ENCODE measurements at places on chromosomes 3 and 15.

DNA sequence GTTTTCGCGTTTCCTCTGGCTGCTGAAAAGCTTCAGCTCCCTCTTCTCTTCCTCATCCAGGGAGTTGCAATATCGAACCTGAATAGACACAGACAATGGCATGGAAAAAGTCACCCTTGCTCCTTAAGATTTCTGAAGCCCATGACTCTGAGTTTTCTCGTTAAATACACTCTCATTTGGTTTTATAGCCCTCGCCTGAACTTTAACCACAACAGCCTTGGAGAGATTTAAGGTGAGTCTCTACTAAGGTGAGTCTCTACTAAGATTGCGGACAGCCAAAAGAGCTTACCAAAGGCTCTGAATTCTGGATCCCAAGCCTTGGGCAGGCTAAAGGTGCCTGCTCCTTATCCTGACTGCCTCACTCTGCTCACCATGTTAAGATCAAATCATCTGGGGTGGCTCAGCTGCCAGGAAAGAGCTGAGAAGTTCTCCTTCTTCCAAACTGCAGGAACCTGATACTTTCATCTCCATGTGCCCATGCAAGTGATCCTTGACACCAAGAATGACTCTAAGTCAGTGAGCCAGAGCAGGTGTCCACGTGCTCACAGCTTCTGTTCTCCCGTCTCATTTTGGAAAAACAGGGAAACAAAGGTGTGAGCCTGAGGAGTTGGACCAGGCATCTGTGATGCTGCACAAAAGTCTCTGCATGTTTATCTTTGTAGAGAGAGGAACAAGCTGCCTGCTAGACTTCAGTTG lies 65.1 kb downstream of the PRICKLE2 start:
- DNase-seq: no peak

DNA sequence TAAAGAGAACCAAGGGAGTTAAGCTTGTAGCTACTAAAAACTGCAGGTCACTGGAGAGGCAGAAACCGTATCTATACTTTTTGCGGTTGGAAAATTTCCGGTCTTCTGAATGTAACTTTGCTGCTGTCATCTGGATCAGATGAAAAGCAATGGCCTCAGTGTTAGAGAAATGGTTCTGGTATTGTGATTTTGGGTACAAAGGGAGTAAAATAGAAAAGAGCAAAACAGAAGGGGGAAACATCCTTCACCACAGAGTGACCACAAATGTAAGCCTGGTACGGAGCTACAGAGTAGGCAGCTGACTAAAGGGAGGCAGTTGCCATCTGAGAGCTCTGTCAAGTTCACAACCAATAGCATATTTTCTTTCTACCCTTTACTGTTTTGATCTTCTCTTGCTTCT lies 5.6 kb downstream of the CD96 start:
- DNase-seq: peak; percentile 18

DNA sequence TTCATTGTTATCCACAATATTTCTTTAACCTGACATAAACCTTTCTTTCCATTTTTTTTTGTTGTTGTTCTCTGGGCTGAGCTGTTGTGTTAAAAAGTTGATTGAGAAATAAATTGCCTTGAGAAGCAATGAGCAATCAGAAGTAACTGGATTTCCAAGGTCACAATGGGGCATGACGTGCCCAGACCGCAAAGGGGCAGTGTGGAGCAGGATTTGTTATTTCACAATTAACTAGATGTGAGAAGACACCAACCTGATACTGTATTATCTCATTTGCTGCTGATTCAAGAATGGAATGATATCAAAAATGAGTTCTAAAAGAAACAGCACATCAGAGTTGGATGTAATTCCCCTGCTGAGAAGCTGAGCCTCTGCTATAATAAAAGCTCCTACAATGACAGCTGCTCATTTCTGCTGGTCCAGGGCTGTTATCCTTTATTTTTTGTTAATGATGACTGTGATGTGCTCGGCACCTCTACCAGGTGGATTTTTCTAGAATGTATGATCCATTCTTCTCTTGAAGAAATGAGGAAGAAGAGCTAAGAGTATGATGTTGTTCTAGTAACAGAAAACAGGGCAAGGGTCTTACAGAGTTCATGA lies 28.1 kb downstream of the CPNE4 start:
- DNase-seq: peak; percentile 17

- no peak for DNase-seq
Observed at GRCh38 chr3:152650177-152650576, 184.8 kb upstream of the P2RY1 start.

GRCh38 chr15:31272558-31273257 lies 53.9 kb upstream of the KLF13 start:
- peak; percentile 14 for DNase-seq

DNA sequence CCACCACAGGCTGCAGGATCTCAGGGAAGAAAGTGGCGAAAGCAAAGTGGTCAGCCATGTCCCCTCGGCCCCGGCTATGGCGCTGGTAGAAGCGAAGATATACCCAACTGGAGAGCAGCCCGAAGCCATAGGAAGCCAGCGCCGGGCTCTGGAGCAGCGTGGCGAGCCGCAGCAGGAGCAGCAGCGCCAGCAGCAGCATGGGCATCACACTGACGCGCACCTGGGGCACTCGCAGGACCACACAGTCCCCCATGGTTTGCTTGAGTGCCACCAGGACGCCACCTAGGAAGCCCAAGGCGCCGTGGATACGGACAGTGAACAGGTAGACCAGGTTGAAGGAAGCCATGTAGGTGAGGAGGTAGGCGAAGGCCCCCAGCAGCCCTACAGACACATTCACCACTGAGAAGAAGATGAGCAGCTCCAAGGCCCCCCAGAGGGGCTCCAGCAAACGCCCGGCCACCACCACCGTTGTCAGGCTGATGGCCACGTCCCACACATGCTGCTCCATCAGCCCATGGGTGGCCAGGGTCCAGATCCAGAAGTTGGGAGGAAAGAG lies 888 bp downstream of the TMEM115 start:
- no peak for DNase-seq

DNA sequence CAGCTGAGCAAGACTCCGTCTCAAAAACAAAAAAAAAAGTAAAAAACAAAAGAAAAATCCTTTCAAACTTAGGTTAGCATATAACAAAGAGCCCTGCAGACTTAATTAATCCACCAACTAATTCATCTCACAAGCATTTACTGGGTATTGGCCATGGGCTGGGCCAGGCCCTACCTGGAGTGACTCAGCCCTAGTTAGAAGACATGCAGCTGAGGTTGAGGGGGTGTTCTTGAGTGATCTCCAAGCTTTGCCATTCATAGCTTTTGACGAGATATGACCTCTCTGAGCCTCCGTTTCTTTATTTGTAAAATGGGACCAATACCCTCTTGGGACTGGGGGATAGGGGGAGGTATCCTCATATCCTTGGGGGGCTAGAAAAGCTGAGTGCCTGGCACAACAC lies 7.8 kb downstream of the FBXL22 start:
- no peak for DNase-seq

DNA sequence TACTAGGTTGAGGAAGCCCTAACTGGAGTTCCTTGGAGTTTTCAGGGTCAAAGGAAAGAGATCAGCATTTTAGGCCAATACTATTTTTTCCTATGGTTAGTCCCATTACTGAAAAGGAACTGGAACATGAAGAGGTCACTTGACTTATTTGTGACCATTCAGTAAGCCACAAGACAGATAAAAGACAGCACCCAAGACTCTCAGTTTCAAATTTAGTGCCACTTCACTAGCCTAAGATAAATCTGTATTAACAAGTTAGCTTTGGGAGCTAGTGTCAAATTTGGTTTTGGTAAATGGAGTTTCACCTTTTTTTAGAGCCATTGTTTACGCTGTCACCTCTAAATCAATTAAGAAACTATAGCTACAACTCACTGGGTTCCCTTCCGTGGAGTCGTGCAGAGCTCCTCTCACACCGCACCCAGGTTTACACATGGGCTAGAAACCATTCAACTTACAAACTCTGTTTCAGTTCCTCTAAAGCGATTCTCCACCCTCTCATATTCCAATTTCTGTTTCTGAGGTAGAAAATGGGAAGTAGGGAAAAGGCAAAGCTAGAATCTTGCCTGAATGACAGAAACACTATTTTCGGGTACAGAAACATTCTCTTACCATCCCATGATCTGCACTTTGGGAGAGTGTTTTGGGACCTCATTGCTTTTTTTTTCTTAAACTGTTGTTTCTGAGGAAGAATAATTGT lies 14.4 kb downstream of the CCDC32 start:
- DNase-seq: peak; percentile 69

DNA sequence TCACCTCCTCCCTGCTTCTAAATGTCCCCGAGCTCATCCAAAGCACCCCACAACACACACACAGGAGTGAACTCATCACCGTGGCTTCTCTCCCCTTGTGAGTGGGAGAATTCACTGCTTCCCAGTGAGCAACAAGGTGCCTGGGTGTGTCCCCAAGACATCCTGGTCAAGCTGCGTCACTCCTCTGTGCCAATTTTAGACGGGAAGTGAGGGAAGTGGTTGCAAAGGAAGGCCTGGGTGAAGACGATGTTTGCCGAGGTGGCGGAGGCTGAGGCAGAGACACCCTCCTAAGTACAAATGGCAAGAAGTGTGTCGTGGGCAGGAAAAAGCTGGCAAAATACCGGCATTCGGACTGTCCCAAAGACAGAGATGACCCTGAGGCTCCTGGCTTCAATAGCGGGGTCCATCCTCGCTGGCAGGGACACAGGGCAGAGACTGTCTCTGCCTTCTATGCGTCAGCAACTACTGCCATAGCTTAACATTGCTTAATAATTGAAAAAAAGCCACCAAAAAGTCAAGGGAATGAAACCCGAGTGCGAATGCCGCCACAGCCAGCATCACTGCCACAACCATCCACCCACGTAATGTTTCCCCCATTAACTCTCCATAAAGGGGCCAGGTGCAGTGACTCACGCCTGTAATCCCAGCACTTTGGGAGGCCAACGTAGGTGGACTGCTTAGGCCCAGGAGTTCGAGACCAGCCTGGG lies 72.8 kb downstream of the VGLL4 start:
- no peak for DNase-seq

GRCh38 chr3:112492124-112492523 lies 7.1 kb downstream of the BTLA start:
- no peak for DNase-seq

- DNase-seq: no peak
Observed at GRCh38 chr3:189941679-189942078, 179.0 kb downstream of the P3H2 start.

DNA sequence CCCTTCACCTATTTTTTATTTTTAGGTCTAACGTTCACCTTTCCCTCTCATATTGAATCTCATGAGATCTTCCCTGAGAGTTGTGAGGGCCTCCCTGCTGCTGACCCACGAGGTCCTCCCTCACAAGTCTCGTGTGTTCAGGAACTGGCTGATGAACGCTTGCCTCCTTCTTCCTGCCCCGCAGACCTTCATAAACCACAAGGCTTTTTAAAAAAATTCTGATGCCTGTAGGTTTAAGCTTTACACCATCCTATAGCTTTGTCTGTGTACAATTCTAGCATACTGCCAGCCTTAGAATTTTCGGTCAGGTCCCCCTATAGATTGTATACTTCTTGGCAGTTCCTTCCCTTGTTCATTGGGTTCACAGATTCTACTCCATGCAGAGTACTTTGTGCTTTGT lies 50.5 kb downstream of the CHST2 start:
- no peak for DNase-seq

DNA sequence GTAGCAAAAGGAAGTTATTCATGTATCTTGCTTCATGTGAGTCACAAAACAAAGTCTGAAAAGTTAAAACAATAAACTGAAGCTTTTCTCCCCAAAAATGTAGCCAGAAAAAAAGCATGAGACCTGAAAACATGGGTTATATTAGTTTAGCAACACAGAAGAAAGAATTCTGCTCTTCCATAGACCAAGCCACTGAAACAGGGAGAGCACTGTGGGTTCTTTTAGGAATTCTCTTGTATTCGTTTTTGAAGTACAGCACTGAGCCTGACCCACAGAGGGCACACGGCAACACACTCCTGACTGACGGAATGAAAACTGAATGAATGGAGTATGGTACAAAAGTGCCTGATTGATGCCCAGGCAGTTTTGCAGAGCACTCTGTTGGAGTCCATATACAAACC lies 66.6 kb downstream of the TM4SF4 start:
- no peak for DNase-seq

- no peak for DNase-seq
Observed at GRCh38 chr3:180633722-180634121, 31.8 kb downstream of the TTC14 start.

DNA sequence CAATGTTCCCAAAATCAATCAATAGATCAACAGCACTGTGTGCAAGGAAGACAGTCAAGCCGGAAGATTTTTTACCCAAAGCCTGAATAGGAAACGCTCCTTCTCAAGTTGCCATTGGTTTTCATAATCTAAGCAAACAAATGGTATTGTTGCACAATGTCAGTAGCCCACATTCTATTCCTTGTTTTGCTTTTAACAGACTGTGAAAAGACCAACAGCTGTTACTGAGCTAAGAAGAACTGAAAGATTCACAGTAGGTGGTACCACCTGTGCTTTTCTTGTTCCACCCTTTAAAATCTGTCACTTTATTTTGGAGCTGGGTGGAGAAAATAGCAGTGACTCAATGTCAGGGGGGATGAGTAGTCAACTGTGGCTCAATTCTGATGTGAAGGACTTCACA lies 357.5 kb upstream of the CADM2 start:
- DNase-seq: no peak

DNA sequence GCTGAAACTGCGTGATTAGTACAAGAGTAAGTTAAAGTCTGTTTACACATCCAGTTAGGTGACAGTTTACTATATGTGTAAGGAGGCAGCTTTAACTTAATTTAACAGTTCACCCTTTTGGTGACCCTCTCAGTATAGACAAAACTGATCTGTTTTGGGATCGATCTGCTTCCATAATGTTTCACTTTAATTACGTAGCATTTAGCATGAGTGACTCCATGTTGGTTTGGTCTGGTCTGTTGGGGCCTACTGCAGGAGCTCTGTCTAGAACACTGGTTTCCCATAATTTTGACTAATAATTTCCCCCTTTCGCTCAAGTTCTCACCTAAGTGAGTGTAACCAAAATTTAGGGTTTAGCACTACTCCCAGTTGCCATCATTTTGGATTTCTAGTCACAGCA lies 6.4 kb upstream of the SECISBP2L start:
- no peak for DNase-seq

DNA sequence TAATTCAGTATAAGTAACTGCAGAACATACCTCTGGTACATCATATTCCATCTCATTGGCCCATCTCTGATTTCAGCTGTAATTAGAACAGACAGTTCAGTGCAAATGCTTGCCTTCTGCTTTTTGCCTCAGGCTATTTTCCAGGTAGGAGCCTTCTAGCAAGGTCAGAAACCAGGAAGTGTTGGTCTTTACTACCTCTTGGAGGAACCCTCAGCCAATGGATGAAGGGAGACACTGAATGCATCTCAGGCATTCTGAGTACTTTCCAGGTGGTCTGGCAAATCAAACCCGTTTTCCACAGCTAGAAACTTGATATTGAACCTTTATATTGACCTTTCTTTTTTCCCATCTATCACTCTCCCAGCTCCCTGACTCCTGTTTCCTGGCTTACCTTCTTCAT lies 348.5 kb upstream of the SOX2 start:
- no peak for DNase-seq

DNA sequence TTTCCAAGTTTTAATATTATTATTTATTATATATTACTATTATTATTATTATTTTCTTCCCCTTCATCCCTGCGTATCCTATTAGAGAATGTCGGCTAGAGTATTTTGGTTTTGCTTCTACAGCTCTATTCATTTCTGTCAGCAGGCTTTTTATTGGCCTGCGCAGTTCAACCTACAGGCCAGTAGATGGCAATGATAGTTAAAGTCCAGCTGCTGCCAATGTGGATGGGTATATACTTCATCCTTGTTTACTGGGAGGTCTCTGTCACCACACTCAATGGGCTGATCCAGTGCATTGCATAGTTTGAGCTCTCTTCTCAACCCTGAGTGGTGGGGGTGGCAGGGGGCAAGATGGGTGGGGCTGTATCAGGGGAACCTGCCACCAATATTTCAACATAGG lies 799.8 kb downstream of the NSUN3 start:
- DNase-seq: peak; percentile 12

- no peak for DNase-seq
Observed at GRCh38 chr3:69827127-69827526, 87.9 kb downstream of the MITF start.
